ENCODE measurements at places on chromosomes 3 and 15. TPM values are rescaled to one million over a fixed set of nuclear protein-coding genes. Genes with fewer than 3 reads are reported as not detected.

The ARPIN gene
- total RNA-seq: 21.3 TPM

GRCh38 chr3:98012979-98013378 is 22.1 kb downstream of the GABRR3 start:
- DNase-seq: peak; percentile 93

GRCh38 chr3:160475884-160476283 is 26.3 kb upstream of the TRIM59 start:
- no peak for DNase-seq

The SPTSSB gene
- total RNA-seq: 0.23 TPM

DNA sequence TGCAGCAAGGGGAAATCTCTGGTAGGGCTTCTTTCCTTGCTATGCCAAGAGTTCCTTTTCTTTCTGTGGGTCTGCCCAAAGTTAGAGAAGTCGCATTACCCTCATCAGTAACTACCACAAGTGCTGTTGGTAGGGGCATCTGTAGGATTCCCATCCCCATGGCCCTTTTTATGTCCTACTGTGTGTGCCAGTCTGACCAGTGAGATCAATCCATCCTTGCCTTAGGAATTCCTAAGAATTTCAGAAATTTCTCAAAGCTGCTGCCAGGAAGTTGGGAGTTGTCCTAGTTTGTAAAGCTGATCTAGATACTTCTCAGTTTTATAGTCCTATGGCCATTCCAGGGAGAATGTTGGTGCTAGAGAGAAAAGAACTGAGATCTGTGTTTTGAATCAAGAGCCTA is 36.5 kb downstream of the SH3GL3 start:
- DNase-seq: no peak

- DNase-seq: no peak
Measured at GRCh38 chr3:85726241-85726640, 767.5 kb downstream of the CADM2 start.

DNA sequence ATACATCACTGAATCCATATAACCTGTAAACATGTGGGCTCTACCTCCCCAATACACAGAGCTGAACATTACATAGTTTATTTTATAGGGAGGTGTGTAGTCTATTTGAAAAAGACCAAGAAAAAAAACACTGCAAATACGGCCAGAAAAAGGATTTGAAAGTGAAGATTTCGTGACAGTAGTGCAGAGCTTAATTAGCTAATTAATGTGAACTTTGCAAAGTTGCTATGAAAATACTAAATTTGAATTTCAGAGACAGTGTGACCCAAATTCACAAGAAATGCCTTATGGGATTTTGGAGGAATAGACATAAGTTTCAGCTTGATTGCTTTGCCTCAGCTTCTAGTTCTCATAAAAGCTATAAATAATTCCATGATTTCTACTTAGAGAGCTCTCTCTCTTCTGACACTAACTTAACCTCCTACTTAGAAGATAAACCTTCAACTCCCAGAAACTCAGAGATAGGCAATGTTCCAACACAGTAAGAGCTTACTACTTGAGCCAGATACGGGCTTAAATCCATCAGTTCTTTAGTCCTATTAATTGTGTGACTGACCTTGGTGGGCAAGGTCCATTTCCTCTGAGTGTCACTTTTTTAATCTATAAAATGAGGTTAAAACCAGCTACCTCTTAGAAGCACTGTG is 87.3 kb upstream of the THBS1 start:
- DNase-seq: no peak

The GP5 gene
- total RNA-seq: 1.1 TPM

GRCh38 chr3:25971736-25972135 is 181.8 kb downstream of the OXSM start:
- no peak for DNase-seq
